NCI-H1105 (cell line): ENCODE measurements at places on chromosomes 7 and 10.

DNA sequence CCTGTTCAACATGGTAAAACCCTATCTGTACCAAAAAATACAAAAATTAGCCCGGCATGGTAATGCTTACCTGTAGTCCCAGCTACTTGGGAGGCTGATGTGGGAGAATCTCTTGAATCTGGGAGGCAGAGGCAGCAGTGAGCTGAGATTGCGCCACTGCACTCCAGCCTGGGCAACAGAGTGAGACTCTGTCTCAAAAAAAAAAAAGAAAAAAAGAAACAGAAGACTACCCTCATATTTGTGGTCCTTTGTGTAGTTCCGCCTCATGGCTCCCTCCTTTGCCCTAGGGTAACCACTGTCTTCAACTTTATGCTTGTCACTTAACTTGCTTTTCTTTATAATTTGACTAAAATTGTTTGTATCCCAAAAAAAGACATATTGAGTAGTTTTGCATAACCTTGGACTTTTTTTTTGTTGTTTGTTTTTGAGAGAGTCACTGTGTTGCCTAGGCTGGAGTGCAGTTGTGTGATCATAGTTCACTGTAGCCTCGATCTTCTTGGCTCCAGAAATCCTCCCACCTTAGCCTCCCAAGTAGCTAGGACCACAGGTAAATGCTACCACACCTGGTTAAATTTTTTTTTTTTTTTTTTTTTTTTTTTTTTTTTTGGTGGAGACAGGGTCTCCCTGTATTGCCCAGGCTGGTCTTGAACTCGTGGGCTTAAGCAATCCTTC lies 3.7 kb downstream of the ZNF487 start:
- no peak for DNase-seq

GRCh38 chr7:66426996-66427395 lies 201.7 kb upstream of the KCTD7 start:
- DNase-seq: no peak

- no peak for DNase-seq
These were observed 1.4 kb upstream of the SLC25A28 start for GRCh38 chr10:99621454-99622251.

DNA sequence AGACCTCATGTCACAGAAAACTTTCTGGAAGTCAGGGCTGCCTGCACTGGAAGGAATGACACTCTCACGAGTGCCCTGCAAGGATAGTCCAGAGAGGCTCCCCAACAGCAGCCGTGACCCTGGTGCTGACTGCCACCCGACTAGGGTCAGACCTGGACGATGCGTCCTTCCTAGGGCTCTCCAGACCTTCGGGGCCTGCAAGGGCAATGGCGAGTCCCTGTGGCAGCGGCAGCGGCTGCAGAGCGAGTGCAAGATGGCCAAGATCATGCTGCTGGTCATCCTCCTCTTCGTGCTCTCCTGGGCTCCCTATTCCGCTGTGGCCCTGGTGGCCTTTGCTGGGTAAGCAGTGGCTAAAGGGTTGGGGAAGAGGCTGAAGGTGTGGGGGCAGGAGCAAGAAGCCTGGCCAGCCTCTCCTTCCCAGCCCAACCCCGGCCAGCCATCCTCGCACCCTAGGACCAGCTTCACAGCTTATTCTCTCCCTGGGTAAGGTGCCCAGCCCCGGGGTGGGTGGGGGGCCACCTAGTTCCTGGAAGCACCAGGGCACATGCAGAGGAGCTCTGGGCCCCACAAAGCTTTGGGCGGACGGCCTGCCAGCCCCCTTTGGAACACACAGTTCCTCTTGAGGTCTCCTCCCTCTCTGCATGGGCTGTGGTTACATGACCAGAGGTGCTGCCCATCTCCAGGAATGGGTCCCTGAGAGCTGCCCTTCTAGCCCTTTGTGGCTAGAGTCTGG lies 5.5 kb downstream of the OPN4 start:
- no peak for DNase-seq

- DNase-seq: no peak
These were observed 1189.0 kb upstream of the LRRN3 start for GRCh38 chr7:109901926-109902325.
